ENCODE measurements at places on chromosomes 2 and 18.
A peak's percentile ranks its signal among the peaks of the same experiment; 100 is the strongest.

DNA sequence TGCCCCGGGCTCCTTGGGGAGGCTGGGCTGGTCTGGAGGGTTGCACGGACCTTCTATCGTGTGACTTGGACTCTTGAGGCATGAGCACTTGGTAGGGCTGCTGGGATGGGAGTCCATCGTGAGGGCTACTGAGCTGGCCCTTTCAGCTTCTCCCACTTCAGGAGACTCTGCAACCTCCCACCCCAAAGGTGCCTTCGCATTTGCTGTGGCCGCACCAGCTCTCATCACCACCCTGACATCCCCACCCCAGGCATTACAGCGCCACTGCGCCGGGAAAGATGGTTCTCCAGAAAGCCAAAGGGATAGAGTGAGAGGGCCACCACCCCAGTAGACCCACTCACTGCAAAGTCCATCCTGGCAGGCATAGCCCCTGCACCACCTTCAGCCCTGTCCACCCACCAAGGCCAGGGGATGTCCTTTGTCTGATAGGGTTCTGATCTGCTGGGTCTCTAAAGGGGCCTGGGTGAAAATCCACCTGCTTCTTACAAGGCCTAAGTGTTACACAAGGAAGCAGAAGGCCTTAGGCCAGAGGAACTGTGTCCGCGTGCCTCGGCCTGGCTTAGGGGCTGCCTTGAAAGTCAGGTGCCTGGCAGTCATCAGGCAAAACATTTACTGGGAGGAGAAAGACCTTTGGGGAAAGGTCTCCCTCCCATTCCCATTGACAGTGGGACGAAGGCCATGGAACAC lies 5.1 kb downstream of the EHD3 start:
- no peak overlapping the region for H3K4me3 ChIP-seq
- no peaks in the 10 kb centered on the region for H3K36me3 ChIP-seq
- DNase-seq: no peak
- no peaks in the 10 kb centered on the region for H3K27me3 ChIP-seq
- H3K4me1 ChIP-seq: no peaks in the 10 kb centered on the region

- no peaks in the 10 kb centered on the region for H3K36me3 ChIP-seq
- no peak overlapping the region for H3K27ac ChIP-seq
- DNase-seq: no peak
Measured at GRCh38 chr2:132804051-132804450, 134.0 kb upstream of the LYPD1 start.

- no peaks in the 10 kb centered on the region for H3K27me3 ChIP-seq
- H3K4me3 ChIP-seq: peak overlapping the region; percentile 9
- no peaks in the 10 kb centered on the region for H3K36me3 ChIP-seq
- peaks cover 54% of the 10 kb centered on the region for H3K4me1 ChIP-seq
- peak overlapping the region; percentile 77 for H3K27ac ChIP-seq
Measured at GRCh38 chr2:126659562-126660467, 3.9 kb downstream of the GYPC start.

DNA sequence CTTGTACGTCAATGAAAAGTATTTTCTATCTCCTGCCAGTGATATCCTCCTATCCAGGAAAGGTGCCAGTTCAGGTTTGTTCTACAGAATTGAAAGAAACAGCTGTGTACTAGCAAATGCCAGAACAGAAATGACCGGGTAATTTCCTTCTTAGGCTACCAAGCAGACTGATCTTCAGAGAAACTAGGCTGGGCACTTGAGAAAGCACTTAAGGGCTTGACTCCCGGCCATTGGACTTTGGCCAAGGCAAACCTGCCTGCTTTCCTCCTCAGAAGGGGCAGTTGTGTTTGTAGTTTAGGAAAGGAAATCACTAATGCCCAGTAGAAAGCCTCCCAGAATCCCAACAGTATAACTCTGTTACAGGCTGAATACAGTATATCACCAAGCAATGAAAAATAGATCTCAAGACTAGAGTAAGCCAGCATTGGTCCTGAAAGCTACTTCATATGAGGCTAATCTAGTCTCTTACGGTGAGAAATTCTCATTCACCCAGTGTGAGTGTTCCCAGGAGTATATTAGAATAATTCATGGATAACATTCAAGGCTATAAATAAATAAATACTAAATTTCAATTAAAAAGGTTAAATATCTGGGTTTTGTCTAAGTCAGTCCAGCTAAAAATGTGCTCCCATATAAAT lies 43.0 kb upstream of the COL5A2 start:
- H3K4me1 ChIP-seq: no peaks in the 10 kb centered on the region
- H3K27me3 ChIP-seq: no peaks in the 10 kb centered on the region
- no peak overlapping the region for H3K4me3 ChIP-seq
- H3K27ac ChIP-seq: no peak overlapping the region
- H3K36me3 ChIP-seq: no peaks in the 10 kb centered on the region

GRCh38 chr18:65938592-65939372 lies 188.0 kb downstream of the CDH7 start:
- no peaks in the 10 kb centered on the region for H3K27me3 ChIP-seq
- no peak for DNase-seq
- H3K4me1 ChIP-seq: no peaks in the 10 kb centered on the region
- H3K4me3 ChIP-seq: no peak overlapping the region
- H3K36me3 ChIP-seq: no peaks in the 10 kb centered on the region

GRCh38 chr18:62085756-62086155 lies 101.1 kb downstream of the PIGN start:
- no peak overlapping the region for H3K4me3 ChIP-seq
- no peak for DNase-seq
- no peak overlapping the region for H3K27ac ChIP-seq
- H3K36me3 ChIP-seq: no peaks in the 10 kb centered on the region

All from effector memory CD4-positive, alpha-beta T cell (primary cell).